Effector CD4-positive, alpha-beta T cell (primary cell): ENCODE measurements at places on chromosomes 7 and 10.

DNA sequence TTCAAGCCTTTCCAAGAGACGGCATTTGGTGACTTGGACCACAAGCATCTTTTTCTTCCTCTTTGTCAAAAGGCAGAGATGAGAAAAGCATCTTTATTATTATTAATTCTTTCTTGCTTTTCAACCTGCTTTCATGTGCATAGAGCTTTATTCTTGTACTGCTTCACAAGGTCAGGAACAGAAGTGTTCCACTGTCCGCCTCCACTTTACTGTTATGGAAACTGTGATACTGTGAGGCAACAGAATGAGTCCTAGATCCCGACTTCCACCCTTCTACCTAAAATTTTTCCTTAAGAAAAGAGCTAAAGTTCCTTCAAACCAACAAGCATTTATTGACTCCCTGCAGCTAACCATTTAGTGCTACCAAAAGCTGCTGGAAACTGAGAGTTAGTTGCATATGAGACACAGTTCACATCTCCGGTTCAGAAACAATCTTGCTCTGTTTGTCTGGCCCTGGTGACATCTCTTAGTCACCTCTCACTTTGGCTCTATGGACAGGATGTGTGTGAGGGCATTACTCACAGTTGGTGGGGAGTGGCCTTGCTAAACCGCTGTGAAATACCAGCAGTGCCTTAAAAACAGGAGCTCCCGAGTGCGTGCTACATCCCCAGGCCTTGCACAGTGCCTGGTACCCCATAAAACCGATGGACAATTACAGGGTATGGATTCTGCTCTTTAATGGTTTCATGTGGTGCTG lies 77.1 kb upstream of the TRIL start:
- DNase-seq: no peak

DNA sequence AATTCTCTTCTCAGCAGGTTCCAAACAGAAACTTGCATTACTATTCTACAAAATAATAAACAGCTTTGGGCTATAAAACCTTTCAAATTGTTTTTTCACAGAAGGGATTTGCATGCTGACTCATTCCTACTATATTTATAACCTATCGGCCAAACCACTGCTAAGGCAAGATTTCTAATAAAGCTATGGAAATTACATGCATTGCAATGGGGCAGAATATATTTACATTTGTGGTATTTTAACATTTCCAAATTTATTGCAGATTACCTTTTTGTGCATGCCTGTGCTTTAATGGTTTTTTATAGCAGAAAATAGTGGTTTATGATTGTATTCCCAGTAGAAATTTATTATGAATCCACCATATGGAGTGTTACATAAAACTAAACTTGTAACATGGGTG lies 69.0 kb upstream of the NPVF start:
- DNase-seq: no peak

GRCh38 chr7:35617041-35617440 lies 77.9 kb downstream of the HERPUD2 start:
- no peak for DNase-seq

DNA sequence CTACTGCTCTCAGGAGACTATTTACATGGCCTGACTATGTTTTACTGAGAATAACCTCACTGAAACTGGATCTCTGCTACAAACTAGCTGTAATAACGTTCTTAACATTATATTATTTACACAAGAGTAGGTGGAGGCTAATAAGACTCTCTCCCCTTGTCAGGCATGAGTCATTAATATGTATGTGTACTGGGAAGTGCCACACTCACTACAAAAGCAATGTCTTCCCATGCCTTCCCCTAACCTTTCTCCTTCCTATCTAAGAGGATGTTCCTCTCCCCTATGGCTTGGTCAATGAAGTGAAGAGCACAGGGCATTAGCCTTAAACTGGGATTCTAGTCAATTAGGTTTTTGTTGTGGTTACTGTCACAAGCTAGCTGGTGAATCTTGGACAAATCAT lies 147.9 kb downstream of the DGKB start:
- DNase-seq: no peak

- no peak for DNase-seq
Observed at GRCh38 chr7:120303105-120303504, 30.1 kb downstream of the KCND2 start.

GRCh38 chr7:47102331-47102841 lies 479.5 kb downstream of the TNS3 start:
- no peak for DNase-seq

- DNase-seq: peak; percentile 37
Observed at GRCh38 chr7:24587853-24588252, 14.6 kb downstream of the PALS2 start.

- peak; percentile 58 for DNase-seq
Observed at GRCh38 chr10:119516381-119517234, 25.9 kb downstream of the RGS10 start.

DNA sequence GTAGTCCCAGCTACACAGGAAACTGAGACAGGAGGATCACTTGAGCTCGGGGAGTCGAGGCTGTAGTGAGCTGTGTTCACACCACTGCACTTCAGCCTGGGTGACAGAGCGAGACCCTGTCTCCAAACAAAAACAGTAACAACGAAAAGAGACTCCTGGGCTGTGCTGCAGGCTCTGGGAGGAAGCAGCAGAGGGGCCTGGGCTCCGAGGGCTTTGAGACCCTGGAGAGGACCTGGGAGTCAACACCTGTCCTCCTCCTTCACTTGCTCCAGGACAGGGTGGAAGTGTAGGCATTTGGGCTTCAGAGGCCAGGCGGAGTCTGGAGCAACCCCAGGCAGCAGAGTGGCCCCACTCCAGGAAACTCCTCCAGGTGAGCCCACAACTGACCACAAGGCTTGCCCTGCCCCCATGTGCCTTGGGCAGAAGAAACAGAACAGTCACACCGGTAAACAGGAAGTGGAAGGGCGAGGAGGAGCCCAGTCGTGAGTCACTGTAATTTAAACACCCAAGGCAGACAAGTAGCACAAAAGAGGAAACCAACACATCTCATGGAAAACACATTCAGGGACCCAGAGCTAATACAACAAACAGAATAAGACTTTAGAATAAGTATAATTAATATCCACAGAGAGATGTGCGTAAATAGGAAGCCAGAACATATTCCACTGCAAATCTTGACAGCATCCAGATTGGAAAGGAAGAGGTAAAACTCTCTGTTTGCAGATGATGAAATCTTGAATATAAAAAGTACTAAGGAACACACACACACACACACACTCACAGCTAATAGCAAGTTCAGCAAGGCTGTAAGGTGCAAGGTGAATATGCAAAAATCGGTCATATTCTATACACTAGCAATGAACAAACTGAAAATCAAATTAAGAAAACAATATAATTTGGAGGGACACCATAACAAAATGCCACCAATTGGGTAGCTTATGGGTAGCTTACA lies 20.5 kb upstream of the RASGEF1A start:
- DNase-seq: peak; percentile 31

- DNase-seq: no peak
Observed at GRCh38 chr10:31528831-31529230, 209.8 kb downstream of the ZEB1 start.

- no peak for DNase-seq
Observed at GRCh38 chr10:65949526-65949925, 976.3 kb upstream of the LRRTM3 start.

- no peak for DNase-seq
Observed at GRCh38 chr7:73707045-73707631, 12.3 kb downstream of the STX1A start.

DNA sequence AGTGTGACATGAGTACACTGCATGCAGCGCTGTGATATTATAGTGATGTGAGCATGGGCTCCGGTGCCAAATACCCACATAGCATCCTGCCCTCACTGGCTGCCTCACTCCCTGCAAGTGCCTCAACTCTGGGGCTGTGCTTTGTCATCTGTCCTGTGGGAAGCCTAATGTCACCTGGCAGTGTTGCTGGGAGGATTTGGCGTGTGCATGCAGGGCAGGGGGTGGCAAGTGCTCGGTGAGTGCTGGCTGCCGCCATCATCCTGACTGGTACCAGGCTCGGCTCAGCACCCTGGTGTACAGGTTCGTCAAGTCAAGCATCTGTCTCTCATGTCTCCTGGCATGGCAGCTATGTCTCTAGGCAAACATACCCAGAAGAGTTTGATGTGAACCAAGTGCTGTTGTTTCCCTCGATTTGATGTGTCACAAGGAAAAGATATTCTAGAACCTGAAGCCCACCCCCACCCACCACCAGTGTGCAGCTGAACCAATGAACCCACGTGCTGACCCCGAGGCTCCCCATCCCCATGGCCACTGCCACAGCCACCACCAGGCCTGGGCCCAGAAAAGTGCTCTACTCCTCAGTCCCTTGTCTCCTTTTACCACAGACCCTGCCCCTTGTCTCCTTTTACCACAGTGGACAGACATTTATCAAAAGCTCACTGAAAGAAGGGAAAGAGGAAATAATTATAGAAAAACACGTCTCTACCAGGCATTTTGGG lies 135.8 kb downstream of the MAPK8 start:
- no peak for DNase-seq

DNA sequence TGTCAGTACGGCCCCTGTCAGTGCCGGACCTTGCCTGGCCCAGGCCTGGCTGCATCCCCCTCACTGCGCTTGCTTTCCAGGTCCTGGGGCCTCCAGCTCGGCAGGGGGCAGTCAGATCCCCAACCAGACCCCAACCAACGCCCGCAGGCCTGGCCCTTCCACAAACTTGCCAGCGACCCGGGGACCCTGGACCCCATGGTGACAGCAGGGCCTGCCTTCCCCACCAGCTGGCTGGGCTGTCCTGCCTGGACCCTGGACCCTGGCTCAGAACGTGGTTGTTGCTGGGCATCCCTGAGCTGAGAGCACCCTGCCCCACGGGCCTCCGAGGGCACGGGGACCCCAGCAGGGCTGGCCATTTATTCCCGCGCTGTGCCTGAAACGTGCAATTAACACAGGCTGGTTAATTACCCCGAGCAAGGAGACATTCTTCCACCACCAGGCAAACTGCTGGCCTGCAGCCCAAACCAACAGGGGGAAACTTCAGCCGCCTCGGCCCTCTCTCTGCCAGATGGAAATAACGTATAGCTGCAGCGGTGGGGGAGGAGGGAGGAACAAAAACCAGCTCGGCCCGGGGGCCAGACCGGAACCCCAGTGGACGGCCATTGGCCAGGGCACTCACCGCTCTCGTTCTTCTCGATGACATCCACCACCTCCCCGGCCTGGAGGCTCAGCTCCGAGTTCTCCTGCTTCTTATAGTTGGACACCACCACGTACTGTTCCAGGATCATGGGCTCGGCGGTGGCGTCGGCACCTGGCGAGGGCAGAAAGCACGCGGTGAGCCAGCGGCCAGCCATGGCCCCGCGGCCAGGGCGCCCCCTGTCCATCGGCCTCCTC lies 167.1 kb downstream of the NEURL1 start:
- DNase-seq: no peak

DNA sequence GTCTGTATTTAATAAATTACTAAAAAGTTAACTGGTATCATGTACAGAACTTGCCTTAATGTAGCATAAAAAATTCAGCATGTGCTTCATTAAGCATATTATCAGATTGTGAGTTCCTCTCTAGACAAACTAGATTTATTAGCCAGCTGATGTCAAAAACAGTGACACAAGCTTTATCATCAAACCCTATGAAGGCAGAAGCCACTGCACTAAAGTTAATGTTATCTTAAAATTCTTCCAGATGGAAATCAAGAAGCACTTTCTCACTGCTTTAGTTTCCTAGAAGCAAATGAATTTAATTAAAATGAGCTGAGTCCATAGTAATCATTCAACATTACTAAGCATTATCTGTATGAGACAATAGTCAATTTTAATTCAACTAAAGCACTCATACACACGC lies 96.4 kb downstream of the ARHGAP12 start:
- no peak for DNase-seq

DNA sequence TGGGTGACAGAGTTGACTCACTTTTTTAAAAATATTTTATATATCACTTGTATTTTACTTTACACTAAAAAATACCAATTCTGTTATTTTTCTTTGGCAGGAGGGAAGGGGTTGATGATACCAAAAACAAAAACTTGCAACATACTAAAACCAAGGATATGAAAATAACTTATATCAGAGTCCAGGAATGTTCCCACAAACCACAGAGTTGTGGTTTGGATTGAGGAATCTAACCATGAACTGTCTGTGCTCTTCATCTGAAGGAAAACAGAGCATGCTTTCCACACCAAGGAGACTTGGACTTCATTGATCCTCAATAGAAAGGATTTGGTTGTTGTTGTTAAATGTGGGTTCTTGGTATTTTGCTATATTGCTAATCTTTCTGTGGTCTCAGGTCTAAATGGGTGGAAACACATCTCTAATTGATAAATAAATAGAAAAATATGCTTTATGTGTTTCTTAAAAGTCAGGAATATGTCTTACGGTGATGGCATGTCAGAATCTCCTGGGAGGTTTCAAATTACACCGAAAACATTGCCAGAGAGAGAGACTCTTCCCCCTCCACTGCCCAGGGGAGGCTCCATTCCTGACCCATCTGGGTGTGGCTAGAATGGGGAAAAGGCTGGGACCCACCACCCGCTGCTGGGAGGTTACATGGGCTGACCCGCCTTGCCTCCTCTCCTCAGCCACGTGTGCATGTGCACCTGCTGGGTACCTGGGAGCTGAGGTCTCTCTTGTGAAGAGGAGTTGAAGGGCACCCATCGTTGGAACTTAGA lies 46.9 kb upstream of the STK17A start:
- DNase-seq: no peak

DNA sequence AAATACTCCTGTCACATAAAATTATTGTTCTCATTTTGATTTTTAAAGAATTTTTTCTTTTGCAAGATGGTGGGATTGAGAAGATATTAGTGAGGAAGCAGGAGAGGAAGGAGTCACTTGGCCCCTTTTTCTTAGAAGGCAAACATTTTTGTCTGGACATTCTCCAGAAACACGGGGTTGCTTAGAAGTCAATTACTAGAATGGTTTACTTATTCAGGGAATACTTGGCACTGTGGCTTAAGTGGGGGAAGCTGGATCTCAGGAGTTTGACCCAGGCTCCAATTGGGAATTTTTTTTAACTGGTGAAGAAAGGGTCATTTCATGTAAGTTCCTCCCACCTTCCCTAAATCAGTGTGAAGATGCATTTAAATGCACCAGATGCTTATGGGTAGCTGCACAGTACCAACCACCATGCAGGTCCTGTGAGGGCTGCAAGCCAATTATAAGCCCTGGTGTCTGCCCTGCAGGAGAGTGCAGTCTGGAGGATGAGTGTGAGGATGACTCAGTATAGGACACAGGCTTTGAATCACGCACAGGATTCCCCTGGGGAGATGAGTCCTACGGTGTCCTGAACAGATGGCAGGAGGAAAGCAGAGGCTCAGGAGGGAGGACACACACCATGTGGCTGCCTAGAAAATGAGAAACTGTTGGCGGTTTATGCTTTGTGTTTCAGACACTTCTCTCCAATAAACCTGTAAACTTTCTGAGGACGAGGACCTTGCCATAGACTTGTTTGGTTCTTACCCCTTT lies 299.1 kb downstream of the PLXNA4 start:
- no peak for DNase-seq

- DNase-seq: no peak
Observed at GRCh38 chr7:85479918-85480643, 293.2 kb upstream of the SEMA3D start.

DNA sequence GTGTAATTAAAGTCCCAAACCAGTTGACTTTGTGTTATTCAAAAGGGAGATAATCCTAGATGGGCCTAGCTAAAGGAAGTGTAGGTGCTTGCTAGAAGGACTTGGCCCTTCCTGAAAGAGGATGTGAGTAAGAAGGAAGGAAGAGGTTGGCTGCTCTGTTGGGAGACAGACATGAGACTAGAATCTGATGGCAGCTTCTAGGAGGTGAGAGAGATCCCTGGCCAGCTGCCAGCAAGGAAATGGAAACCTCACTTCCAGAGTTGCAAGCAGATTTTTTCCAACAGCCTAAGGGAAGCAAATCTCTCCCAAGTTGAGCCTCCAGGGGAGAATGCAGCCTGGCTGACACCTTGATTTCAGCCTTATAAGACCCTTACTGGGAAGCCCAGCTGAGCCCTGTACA lies 368.4 kb upstream of the ZMIZ1 start:
- no peak for DNase-seq
